ENCODE measurements at places on chromosomes 2 and 18.

GRCh38 chr2:36165132-36165531, 190.4 kb upstream of the CRIM1 start:
- DNase-seq = no peak

- no peak for DNase-seq
Measured at GRCh38 chr2:43897492-43897891, 58.7 kb downstream of the ABCG8 start.

GRCh38 chr2:224183086-224183485, 144.0 kb upstream of the SERPINE2 start:
- no peak for DNase-seq

GRCh38 chr2:222318026-222318711, 19.4 kb upstream of the PAX3 start:
- DNase-seq = no peak

- DNase-seq = peak; percentile 5
Measured at GRCh38 chr2:54657664-54658083, 65.8 kb upstream of the EML6 start.

- DNase-seq = no peak
Measured at GRCh38 chr2:105183555-105184323, 57.8 kb upstream of the GPR45 start.

DNA sequence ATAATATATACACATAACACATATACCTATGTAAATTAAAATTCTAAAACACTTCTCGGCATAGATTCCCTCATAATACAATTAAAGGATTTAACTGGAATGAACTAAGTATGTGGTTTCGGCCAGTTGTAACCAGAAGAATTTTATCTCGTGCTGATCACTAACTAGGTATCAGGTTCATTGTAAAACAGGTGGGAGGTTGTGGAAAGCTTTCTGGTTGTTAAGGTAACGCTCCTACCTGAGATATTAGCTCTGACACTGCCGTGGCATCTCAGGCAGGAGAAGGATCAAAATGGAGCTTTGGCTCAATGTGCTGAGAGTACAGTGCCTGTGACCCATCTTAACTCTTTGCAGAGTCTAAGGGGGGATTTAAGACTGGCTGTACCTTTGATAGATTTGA, 42.5 kb downstream of the SLC9A2 start:
- DNase-seq = no peak

GRCh38 chr2:161136696-161137324, 23.4 kb upstream of the TANK start:
- DNase-seq = no peak

DNA sequence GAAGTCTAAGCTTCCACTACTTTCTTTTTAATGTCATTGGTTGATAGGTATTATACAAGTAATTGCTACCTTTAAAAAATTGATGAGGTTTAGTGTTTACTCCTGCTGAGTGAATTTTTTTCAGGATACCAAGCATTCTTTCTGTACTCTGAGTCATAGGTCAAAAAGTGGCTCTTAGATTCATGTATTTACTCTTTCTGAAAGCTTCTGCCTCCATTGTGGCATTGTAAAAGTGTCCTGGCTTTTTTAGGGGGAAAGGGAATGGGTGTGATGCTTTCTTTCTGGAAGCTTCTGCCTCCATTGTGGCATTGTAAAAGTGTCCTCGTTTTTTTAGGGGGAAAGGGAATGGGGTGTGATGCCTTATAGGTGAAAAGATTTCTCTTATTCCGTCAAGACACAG, 286.5 kb downstream of the LPIN1 start:
- no peak for DNase-seq

GRCh38 chr2:224345492-224345891, 56.4 kb downstream of the FAM124B start:
- no peak for DNase-seq

DNA sequence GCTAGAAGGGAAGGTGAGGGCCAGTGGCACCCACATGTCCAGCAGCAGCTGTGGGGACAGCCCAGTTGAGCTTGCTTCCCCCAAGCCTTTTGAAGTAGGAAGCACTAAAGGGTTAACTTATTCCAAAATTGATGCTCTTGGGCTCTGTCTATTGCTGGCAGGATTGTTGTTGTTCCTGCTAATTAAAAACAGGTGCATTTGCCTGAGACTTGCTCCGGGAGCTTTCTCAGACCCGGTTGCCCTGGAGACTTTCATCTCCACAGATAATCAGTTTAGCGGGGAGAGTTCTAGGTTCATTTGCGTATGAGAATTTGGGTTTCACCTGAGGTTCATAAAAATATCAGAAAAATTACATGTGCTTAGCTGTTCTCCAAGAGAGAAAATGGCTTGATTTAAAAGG, 277.3 kb downstream of the LRATD1 start:
- DNase-seq = no peak

- DNase-seq = no peak
Measured at GRCh38 chr18:50862401-50862800, 16.5 kb upstream of the ME2 start.

GRCh38 chr2:10008809-10009176, 34.6 kb upstream of the KLF11 start:
- DNase-seq = no peak

Data from activated naive CD4-positive, alpha-beta T cell (primary cell).